ENCODE measurements at places on chromosomes 1 and 21. TPM values are rescaled to one million over a fixed set of nuclear protein-coding genes. Genes with fewer than 3 reads are reported as not detected.

The AKR1A1 gene
- total RNA-seq: 334 TPM

The DNTTIP2 gene
- 84.2 TPM for total RNA-seq

The SON gene
- 270 TPM for total RNA-seq

The ATP6V1G3 gene
- not detected for total RNA-seq

- H3K36me3 ChIP-seq: no peaks in the 10 kb centered on the region
- H3K4me3 ChIP-seq: no peak overlapping the region
- H3K4me1 ChIP-seq: no peaks in the 10 kb centered on the region
- no peak overlapping the region for H3K27ac ChIP-seq
- DNase-seq: no peak
Measured at GRCh38 chr1:56105397-56105796, 474.0 kb downstream of the PLPP3 start.

- no peaks in the 10 kb centered on the region for H3K27me3 ChIP-seq
- no peak overlapping the region for H3K4me3 ChIP-seq
- H3K27ac ChIP-seq: no peak overlapping the region
- no peaks in the 10 kb centered on the region for H3K4me1 ChIP-seq
- DNase-seq: no peak
- H3K36me3 ChIP-seq: no peaks in the 10 kb centered on the region
Measured at GRCh38 chr1:186033847-186034271, 299.7 kb downstream of the HMCN1 start.

DNA sequence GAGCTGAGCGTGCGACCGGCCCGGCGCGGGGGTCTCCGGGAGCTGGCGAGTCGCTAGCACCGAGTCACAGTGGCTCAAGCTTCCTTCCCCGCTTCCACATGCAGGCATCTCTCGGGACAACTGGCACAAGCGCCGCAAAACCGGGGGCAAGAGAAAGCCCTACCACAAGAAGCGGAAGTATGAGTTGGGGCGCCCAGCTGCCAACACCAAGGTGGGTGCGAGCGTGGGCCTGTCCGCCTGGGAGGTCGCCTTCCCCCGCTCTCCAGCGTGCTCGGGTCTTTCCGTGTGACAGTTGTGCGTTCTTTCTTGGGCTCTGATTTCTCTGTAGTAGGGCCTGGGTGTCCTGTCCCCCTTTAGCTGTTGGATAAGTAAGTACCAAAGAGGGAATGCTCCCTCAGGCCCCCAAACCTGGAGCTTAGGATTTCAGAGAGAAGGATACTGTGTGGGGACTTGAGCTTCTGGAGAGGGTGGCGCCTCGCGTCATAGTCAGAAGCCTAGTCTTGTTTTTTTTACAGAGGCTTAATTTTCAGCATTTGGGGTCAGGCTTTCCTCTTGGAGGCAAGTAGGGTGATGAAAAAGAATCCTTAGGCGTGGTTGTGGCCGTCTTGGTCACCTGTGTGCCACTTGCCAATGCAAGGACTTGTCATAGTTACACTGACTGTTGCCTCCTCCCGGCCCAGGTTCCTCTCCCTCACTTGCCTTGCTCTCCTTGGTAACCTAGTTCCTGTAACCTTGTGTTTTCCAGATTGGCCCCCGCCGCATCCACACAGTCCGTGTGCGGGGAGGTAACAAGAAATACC is 790 bp downstream of the RPS8 start:
- no peak for DNase-seq
- peak overlapping the region; percentile 93 for H3K4me3 ChIP-seq
- H3K36me3 ChIP-seq: peaks cover 24% of the 10 kb centered on the region
- no peaks in the 10 kb centered on the region for H3K27me3 ChIP-seq

DNA sequence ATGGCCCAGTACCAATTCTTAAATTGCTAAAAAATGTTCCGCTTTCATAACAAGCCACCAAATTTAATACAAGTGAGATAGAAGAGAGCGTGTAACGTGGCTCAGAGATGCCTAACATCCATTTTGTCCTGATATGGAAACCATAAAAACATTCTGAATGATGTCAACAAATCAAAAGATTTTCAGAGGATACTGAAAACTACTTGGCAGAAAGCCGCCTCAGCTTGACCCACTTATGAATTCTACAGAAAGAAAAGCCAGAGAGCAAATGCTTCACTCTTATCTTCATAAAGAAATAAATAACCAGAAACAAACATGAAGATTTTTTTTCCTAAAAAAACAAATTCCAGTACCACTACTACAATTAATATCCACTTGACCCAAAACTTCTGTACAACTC is 41.2 kb downstream of the OMA1 start:
- no peak overlapping the region for H3K4me3 ChIP-seq
- H3K27ac ChIP-seq: no peak overlapping the region
- H3K27me3 ChIP-seq: no peaks in the 10 kb centered on the region
- DNase-seq: no peak
- H3K4me1 ChIP-seq: no peaks in the 10 kb centered on the region

GRCh38 chr1:197763769-197764168 is 11.5 kb downstream of the DENND1B start:
- H3K27ac ChIP-seq: no peak overlapping the region
- H3K36me3 ChIP-seq: no peaks in the 10 kb centered on the region
- H3K4me3 ChIP-seq: no peak overlapping the region
- H3K4me1 ChIP-seq: no peaks in the 10 kb centered on the region
- no peak for DNase-seq

- no peak overlapping the region for H3K27ac ChIP-seq
- peak overlapping the region; percentile 87 for H3K4me3 ChIP-seq
- H3K4me1 ChIP-seq: no peaks in the 10 kb centered on the region
- DNase-seq: no peak
- no peaks in the 10 kb centered on the region for H3K27me3 ChIP-seq
- H3K36me3 ChIP-seq: no peaks in the 10 kb centered on the region
Measured at GRCh38 chr1:26959270-26959669, 998 bp downstream of the KDF1 start.

DNA sequence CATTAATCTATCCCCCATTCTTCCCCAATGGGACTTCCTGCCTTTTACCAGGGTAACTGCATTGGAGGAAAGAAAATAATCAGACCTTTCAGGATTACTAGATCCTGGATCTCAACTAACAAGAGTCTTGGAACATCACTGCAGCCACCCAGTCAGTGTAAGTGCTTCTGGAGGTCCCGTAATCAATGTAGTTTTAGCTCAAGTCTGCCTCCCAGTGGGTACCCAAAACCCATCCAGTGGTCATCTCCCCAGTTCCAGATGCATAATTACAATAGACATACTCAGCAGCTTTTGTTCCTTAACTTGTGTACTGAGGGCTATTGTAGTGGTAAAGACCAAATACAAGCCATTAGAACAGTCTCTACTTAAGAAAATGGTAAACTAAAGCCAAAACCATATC is 319.1 kb downstream of the GPATCH2 start:
- H3K36me3 ChIP-seq: no peaks in the 10 kb centered on the region
- H3K27me3 ChIP-seq: no peaks in the 10 kb centered on the region
- no peak overlapping the region for H3K27ac ChIP-seq
- no peak overlapping the region for H3K4me3 ChIP-seq
- no peaks in the 10 kb centered on the region for H3K4me1 ChIP-seq
- peak; percentile 5 for DNase-seq

DNA sequence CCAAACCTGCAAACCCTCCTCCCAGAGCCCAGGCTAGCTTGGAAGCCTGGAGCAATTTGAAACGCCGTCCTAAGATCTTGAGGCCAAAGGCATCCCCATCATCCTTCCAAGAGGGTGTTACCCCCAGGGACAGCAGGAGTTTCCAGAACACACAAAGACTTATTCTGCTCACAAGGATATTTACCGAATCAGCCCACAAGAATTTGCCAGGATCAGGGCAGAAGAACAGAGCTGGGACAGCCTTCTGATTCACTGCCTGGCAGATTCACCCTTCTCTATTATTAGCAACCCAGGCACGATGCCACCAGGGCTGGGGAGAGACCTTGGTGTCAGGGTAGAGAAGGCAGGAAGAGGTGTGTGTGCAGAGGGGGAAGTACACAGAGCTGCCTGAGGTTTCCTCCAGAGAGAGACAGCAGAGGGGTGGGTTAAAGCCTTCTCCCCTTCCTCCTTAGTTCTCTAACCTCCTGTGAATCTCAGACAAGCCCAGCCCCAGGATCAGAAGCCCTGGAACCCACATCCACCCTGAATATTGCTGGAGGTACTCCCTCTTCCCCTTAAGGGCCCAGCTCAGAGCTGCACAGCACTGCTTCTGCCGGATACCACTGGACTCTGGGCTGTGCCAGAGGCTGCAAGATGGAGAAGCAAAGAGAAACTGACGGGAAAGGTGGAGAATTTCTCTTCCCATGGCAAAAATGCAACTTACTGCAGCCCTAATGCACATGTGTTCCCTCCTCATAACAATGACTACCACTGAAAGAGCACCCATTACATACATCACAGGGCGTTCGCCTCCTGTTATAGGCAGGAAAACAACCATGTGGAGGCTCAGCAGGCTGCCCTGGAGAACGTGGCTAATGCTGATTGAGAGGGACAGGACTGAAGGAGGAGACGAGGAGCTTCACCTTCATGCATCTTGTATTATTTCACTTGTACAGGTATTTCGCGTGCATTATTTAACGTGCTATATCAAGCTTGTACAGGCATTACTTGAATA is 61.8 kb downstream of the ITPKB start:
- H3K27me3 ChIP-seq: peaks cover 11% of the 10 kb centered on the region
- no peaks in the 10 kb centered on the region for H3K36me3 ChIP-seq
- no peak overlapping the region for H3K4me3 ChIP-seq
- DNase-seq: no peak
- H3K27ac ChIP-seq: no peak overlapping the region

Measured in H1 (cell line).